ENCODE measurements at places on chromosomes 5 and 9.

DNA sequence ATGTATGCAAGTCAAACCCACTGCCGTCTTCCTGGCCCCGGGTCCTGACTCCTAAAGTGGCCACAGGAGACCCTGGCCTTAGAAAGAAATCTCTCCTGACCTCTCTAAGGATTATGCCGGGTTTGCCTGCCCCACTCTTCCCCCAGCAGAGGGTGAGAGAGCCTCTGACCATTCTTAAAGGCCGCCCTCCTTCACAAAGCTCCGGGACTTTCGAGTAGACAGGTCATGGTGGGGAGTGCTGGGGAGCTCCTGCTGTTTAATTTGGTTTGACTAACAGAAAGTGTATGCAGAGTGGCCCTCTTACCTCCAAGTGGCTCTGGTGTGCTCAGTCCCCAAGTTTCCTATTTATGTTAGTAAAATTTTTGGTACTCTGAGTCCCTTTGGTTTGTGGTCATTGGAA lies 111.8 kb downstream of the LRRC70 start:
- DNase-seq = no peak

- no peak for DNase-seq
Observed at GRCh38 chr9:26535151-26535550, 357.5 kb downstream of the CAAP1 start.

DNA sequence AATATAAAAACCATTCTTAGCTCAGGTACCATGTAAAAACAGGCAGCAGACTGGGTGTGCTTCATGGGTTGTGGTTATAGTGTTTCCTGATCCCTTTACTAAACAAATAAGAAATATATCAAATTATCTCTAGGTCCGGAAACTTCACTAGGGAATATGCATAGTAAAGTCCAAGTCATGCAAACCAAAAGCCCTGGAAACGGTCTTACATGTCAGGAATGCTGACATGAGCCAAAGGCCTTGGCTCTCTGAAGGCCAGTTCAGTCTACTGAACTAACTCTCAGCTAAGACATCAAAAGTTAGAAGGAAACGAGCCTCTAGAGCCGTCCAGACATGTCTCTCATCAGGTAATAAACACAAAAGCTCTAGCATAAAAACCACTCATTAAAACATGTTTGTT lies 778.9 kb upstream of the ZNF608 start:
- DNase-seq = no peak

- DNase-seq = no peak
Observed at GRCh38 chr5:111731638-111732037, 25.4 kb downstream of the NREP start.

DNA sequence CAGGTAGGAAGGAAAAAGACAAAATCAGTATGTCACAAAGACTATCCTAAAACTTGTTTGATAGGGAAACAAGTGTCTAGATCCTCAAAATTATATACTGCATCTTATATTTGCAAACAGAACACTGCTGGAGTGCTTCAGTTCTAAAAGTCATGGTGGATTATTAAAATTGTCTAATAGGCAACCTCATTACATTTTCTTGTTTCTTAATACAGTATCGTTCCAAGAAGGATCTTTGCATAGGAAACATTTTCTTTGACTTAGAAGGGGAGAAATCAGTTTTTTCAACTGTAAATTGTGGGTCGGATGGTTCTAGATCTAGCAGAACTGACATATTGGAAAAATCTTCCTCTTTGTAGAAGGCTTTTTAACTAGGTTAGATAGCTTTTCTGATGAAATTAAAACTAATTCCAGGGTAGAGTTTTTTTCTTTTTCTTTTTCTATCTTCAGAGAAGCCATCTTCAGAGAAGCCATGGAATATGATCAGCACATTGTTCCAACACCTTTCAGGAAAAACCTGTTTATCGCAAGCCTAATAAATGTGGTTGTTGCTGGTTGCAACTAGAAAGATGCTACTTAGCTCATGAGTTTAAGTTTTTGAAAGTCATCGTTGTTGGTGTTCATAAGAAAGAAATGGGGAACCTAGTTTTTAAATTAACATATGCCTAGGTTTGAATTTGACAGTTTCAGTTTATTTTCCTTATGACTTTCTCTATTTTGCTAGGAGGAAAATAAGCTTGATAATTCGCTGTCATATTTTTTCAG lies 7.4 kb downstream of the CPEB4 start:
- DNase-seq = no peak

GRCh38 chr9:38339087-38339486 lies 53.4 kb upstream of the ALDH1B1 start:
- DNase-seq = no peak

DNA sequence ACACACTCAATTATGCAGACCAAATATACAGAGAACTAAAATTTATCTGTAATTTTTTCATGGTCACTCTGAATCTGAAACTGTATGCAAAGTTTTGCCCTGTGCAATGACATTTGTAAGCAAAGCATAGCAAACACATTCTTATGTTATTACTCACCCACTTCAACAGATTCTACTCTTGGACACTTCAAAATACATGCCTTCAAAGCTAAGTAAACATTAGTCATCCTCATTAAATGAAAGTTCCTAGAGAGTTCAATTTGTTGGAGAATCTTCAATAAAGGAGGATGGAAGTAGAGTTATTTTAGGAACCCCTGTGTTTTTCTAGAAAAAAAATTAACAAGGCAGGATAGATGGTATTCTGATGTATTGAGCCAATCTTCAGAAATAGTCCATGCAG lies 639.7 kb upstream of the C9orf72 start:
- no peak for DNase-seq

GRCh38 chr5:158538506-158539074 lies 561.1 kb downstream of the EBF1 start:
- no peak for DNase-seq

DNA sequence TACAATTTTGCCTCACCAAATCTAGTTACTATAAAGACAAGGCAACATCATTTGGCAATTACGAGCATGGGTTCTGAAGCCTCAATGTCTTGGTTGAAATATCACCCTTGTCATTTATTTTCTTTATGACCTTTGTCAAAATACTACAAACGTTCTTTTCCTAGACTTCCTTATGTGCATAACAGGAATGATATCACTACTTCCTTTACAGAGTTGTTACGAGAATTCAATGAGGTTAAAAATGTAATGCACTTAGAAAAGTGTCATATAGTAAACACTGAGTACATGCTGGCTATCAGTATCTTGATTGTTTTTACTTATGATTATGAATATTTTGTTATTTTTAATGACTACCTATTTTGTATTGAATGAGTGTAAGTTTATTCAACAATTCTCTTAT lies 640.9 kb upstream of the CCNG1 start:
- no peak for DNase-seq

DNA sequence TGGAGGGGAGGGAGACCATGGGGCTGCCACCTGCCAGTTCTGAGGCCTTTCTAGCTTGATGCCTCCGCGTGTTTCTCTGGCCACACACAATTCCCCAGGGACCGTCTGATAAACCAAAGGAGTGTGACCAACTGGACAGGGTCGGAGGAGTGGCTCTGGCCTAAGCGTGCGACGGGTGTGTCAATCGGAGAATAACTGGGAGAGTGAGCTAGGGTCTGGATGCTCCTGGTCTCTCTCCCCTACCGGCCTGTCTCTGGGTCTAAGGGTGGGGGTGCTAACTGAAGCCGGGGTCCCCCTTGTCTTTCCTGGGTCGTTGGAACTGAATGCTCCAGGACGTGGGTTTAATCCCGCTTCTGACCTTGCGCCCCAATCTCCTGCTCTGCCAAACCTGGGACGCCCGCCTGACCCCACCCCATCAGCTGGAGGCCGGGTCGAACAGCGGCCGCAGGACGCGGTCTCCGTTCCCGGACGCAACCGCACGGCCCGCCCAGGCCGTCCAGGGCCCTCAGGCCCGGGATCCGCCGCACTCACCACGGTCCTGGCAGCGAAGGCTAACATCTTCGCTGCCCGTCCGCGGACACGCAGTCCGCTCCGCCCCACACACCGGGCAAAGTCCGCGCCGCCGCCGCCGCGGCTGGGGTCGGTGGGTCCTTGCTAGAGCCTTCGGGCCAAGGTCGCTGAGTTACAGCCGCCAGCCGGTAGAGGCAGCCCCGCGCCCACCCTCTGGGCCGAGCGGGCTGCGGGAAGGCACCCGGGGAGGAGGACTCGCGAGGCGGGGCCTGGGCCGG lies 447 bp downstream of the CRAT start:
- peak; percentile 61 for DNase-seq

DNA sequence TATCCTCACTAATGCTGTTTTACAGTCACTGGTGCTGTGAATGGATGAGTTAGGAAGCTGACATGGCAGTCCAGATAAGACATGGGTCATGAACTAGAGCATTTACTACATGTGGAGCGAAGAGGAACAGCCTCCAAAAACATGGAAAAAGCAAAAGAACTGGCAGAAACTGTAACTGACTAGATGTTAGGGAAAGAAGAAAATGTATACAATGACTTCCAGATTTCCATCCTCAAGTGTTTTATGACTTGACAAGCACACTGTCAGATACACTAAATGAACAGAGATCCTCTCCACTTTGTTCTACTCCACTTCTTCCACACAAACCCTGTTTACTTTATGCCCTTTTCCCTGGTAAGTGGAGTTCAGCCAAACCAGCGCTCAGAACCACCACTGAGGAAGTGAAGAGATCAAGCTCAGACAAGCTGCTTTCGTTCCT lies 11.5 kb downstream of the HMGCS1 start:
- DNase-seq = no peak

DNA sequence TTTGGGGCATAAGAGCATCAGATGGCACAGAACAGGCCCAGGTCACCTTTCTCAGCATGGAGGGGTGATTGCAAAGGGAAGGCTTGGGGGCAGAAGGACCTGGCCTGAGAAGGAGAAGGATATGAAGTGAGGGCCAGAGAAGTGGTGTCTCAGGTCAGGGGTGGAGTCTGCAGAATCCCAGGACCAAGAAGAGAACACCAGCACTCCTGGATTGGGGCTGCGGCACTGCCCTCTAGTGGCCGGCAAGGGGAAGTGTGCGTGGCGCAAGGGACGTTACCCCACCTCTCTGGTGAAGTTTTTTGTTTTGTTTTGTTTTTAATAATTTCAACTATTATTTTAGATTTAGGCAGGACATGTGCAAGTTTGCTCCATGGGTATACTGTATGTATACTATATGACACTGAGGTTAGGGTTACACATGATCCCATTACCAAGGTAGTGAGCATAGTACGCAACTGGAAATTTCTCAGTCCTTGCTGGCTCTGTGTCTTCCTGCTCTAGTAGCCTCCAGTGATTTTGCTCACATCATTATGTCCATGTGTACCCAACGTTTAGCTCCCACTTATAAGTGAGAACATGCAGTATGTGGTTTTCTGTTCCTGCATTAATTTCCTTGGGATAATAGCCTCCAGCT lies 1548.6 kb downstream of the EFNA5 start:
- DNase-seq = peak; percentile 61

DNA sequence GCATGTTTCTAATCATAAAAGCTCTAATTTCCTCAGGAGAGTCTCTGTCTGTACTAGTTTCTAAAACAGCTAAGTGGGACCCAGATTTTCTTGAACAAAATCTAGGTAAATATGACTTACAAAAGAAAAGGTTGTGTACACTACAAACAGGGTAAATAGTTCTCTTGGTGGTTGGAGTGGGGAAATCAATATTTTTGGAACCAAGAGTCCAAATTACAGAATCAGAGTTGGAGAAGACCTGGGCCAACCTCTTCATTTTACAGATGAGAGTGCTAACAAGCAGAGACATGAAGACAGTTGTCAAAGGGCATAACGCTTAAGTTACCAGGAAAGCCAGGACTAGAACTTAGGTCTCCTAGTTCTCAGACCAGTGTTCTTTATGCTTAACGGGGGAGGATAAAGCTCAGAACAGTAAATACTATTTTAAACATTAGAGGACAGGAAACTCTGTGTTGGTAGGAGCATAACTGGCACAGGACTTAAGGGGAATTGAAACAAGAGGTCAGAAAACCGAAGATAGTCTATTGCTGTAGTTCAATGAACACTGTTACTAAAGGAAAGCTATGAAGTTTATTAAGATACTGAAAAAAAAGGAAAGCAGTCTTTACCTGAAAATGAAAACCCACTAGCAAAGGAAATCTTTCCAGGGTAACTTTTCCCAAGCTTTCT lies 9.3 kb upstream of the GOLGA1 start:
- DNase-seq = no peak

DNA sequence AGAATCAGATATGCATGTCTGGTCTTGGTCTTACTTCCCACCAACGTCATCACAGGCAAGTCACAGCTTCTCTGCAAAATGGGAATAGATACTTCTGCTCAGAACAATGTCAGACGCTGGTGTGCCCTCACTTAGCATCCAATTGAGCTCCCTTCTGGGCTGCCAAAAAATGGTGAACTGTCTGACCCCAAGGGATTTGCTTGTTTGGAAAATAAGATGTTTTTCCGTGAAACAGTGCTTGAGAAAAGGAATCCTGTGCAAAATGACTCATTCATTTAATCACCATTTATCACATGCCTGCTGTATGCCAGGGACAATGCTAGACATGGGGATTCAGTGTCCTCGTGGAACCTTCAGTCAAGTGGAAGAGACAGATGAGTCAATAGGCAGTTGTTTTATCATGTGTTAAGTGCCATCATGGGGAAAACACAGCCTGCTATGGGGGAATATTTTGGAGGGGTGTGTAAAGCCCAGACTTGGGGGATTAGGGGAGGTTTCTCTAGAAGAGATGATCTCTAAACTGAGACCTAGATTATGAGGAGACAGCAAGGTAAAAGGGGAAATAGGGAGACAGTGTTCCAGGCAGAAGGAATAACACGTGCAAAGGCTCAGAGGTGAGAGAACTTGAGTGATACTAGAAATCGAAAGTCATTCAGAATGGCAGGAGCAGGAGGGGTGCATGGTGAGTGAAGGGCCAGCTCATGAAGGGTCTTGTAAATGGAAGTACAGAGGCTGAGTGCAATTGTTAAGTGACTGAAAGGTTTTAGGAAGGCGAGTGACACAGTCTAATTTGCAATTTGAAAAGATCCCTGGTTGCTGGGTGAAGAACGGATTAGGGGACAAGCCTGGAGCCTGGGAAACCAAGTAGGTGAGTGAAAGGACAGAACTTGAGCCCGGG lies 3.9 kb downstream of the NIPAL4 start:
- DNase-seq = no peak

- no peak for DNase-seq
Observed at GRCh38 chr9:94772639-94773303, 46.3 kb downstream of the AOPEP start.

DNA sequence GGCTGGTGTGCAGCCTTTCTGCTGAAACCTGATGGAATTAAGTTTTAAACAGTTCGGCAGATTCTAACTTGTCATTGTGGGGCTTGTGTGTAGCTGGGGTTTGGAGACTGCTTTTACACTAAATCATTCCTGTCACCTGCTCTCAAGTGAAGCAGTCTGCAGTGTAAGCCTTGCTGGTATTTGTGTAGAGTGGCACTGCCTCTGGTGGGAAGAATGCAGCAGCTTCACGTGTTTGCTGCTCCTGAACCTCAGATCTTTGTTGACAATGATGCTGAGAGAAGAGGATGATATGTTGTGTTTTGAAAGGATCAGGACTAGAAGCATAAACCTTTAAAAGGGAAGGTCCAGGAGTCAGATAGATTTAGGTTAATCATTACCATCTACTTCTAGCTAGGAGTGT lies 88.1 kb downstream of the KDM4C start:
- no peak for DNase-seq

- peak; percentile 23 for DNase-seq
Observed at GRCh38 chr9:135526089-135526729, 5.0 kb downstream of the LCN1 start.

- peak; percentile 32 for DNase-seq
Observed at GRCh38 chr5:1325191-1325741, 19.6 kb downstream of the CLPTM1L start.

GRCh38 chr5:157857816-157858526 lies 974 bp downstream of the CLINT1 start:
- DNase-seq = no peak
